Iris pigment epithelial cell (primary cell): ENCODE measurements at places on chromosomes 2 and 18.

DNA sequence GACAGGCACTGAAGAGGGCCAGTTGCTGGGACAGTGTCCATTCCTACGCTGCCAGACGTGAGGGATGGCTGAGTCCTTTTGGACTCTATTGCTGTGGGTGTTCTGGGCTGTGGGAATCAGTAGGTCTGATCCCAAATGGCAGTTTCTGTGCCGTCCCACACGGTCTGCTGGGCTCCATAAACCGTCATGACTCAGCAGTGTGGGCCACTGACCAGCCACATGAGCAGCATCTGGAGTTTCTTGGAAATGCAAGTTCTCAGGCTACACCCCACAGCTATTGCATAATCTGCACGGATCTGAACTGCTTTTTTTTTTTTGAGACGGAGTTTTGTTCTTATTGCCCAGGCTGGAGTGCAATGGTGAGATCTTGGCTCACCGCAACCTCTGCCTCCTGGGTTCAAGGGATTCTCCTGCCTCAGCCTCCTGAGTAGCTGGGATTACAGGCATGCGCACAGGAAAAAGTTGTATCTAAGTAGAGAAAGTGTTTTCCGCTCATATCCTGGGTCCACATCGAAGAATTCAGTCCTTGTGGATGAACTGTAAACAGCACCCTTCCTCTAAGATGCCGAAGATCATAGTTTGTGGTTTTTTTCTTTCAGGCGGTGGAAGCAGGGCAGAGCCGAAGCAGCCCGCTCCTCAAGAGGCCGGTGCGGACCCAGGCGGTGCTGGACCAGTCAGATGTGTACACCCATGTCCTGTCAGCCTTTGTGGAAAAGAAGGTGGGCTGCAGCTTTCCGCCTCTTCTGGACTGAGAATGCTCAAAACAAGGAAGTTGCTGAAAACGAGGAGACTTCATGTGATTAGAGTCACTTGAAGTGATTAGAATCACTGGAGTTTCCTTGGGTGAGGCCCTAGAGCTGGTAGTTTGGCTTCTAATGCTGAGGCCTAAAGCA lies 25.5 kb downstream of the RMC1 start:
- DNase-seq = peak; percentile 48

DNA sequence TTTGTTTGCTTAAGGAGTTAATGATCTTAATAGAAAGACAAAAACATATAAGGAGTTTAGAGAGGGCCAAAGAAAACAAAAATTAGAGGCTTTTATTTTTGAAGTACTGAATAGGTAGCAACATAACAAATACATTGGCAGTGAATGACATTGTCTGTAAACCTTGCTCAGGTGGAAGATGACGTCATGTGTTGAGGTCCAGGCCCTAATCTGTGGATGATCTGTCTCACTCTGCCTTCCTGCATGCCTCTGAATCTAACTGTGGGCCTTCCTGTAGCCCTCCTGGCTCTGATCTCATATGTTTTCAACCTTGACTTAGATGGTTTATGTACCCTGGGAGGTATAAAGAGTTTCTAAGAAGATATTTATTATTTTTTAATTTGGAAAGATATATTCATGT lies 58.1 kb upstream of the DYNAP start:
- DNase-seq = no peak

DNA sequence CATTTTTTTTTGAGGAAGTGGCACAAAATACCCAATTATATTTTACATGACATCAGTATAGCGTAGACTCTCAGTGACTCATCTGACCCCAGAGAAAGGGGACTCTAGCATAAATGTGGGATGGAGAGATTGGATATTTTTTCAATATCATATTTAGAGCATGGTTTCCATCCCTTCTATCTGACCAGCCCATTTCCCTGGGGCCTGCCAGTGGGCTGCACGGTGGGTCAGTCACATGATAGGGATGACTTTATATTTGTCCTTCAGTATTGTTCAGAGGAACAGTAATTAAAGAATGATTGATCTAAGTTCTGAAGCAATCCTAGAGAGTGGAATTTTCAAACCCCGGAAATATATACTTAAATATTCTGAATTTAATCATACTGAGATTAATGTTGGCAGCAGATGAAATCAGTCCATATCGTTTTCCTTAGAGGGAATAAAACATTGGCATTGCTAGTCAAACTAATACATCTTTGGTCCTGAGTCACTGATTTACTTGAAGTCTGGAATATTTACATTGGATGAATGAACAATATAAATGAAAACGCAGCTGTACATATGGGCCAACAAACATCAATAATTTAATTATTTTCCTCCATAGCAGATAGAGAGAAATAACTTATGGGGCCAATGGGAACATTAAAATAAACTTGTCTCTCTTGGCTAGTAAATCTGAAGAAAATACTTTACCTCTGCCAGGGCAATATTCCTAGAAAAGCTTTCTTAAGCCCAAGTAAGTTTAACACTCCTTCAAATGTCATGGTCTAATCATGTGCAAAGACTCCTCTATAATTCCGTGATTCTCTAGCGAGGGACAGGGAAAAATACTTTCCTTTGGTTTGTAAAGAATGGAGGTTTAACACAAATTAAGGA lies 563.6 kb upstream of the PKDCC start:
- DNase-seq = no peak

DNA sequence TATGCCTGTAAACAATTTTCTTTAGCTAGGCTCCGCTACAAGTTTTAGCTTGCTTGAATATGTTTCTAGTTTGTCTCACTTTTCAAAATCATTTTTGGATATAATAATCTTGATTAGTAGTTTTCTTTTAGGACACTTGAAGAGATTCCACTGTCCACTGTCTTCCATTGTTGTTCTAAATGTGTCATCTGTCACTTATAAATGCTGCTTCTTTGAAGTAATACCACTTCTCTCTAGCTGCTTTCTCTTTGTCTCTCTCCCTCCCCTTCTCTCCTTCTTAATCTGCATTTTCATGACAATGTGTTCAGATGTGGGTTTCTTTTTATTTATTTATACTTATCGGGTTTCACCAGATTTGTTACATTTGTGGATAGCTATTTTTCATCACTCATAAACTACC lies 73.7 kb upstream of the DPP10 start:
- DNase-seq = no peak

DNA sequence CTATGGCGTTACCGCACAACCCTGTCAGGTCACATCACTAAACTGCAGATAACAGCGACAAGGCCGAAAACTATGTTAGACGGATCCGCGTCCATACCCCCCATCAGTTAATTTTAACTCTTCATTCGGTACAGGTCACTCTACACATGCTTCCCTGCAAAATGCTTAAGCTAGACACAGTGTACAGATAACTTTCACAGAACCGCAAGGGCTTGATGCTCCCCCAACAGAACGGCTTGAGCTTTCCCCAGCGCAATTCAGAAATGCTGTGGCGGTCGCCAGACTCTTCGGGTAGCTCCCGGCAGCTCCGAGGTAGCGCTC lies 283 bp upstream of the RBBP8 start:
- DNase-seq = no peak

DNA sequence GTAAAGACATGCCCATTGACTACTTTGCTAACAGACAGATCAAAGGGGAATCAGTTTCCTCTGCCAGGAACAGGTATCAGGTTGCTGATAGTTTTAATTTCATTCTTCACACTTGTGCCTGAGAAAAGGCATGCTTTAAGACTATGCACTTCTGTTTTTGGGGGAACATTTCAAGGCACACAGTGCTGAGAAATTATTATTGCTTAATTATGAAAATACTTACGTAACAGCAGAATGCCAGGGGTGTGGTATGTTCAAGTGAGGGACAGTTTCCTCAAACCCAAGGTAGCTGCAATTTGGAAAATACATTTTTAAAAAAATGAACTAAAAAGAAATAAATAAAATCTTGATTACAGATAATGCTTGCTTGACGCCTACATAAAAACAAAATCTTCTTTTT lies 1746.1 kb upstream of the PIK3C3 start:
- DNase-seq = no peak

- DNase-seq = no peak
Measured at GRCh38 chr2:18123211-18123570, 244.7 kb downstream of the KCNS3 start.

GRCh38 chr2:43305012-43305411 lies 78.6 kb upstream of the ZFP36L2 start:
- DNase-seq = peak; percentile 72

- DNase-seq = peak; percentile 60
Measured at GRCh38 chr2:37344453-37345361, at the start of gene QPCT. Gene QPCT (plus strand): TSS chr2:37344630. CDS start chr2:37344732, 102 bp downstream.
